ENCODE measurements at places on chromosomes 6 and 20.

DNA sequence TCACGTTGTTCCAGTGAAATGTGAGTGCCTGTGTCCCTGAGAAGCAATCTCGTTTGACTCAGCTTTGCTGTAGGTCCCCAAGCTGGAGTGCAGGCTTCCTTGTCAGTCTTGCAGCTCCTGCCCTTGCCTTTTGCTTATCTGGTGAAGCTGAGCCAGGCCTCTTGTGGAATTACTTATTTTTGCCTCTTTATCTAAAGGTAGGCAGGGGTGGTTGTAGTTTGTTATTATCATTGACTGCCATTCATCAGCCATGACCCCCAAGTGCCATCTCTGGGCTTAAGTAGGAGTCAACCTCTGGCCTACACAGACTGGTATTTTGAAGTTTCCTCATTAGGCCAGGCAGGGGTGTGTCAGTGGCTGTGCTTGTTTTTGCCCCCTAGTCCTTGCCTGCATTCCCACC is 2.1 kb downstream of the TMEM14B start:
- no peak for DNase-seq

GRCh38 chr6:37221585-37222124 is 35.9 kb upstream of the TBC1D22B start:
- no peak for DNase-seq

- DNase-seq, result no peak
These were observed at the start of gene SSTR4 for GRCh38 chr20:23034721-23035671. Gene SSTR4, plus strand, starts transcription at chr20:23035312. Its CDS starts 172 bp downstream, at chr20:23035484.

DNA sequence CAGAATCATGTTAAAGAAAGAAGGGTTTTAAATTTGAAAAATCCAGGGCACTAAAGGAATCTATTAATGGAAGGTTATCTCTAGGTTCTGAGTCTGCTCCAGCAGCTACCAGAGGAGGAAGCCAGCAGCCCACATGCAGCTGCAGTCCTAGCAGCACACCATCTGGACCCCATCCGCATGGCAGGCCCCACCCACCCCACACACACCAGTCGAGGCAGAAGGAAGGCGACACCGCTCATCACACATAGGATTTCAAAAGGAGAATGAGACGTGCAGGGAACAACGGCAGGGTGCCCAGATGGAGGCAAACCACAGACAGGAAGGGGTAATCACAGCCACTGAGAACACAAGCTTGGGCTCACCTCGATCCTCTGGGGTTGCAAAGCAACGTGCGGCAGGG is 78.9 kb downstream of the GINS1 start:
- no peak for DNase-seq

- DNase-seq, result peak; percentile 37
These were observed 14.1 kb downstream of the SNX14 start for GRCh38 chr6:85579581-85579980.

- no peak for DNase-seq
These were observed at the start of gene RAB32 for GRCh38 chr6:146543211-146543939. Gene RAB32, plus strand, starts transcription at chr6:146543833. Its CDS starts 39 bp downstream, at chr6:146543872.

DNA sequence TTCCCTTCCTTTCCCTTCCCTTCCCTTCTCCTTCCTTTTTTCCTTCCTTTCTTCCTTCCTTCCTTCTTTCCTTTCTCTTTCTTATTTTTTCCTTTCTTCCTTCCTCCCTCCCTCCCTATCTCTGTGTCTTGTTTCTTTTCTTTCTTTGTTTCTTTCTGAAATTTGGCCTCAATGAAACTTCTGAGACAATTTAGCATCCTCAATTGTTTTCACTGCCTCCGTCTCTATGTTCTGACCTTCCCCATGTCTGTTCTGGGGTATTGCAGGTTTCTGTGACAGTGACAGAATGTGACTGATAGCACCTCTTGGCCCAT is 81.7 kb upstream of the PAX1 start:
- no peak for DNase-seq

DNA sequence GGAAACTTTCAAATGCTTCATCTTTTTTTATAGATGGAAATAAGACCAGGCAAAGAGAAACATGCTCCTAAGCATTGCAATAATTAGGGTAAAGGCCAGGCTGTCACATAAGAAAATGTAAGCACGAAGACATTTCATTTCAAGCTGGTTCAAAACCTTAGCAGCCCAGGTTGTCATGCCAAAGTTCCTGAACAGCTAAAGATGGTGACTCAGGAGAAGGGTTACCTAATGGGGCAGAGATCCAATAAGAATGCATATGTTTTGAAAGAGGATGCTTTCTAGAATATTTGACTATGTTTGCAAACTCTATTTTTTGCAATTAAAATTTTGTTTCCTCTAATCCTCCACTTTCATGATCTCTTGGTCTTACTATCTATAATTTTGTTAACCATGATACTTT is 65.6 kb upstream of the PHACTR2 start:
- no peak for DNase-seq

GRCh38 chr6:123575188-123575587 is 61.6 kb downstream of the TRDN start:
- no peak for DNase-seq

DNA sequence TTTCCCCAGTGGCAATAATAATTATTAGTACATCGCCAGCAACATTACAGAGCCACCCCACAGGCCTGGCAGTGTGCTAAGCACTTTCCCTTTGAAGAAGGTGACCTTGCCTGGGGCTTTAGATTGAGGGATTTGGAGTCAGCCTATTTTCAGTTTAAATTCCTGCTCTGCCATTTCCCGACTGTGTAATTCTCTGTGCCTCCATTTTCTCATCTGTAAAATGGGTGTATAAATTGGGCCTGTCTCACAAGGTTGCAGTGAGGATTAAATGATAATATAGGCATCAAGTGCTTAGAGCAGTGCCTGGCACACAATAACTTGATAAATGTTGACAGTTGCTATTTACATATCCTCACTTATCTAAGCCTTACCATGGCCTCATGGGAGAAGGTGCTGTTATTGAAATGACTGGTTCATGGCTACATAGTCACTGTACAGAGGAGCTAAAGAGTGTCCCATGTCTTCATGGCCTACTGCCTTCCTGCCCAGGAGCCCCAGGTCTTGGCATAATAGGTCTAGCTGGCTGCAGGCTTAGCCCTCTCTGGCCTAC is 5.1 kb upstream of the SCRT2 start:
- DNase-seq, result no peak

- DNase-seq, result no peak
These were observed 44.3 kb upstream of the BCLAF1 start for GRCh38 chr6:136333824-136334464.

- no peak for DNase-seq
These were observed 45.3 kb downstream of the QRSL1 start for GRCh38 chr6:106674541-106675229.

- peak; percentile 43 for DNase-seq
These were observed 114.9 kb upstream of the DST start for GRCh38 chr6:56757588-56757984.

- DNase-seq, result no peak
These were observed 644 bp downstream of the KIZ start for GRCh38 chr20:21126581-21126870.

- no peak for DNase-seq
These were observed 213.9 kb upstream of the STXBP5 start for GRCh38 chr6:146990284-146990683.

DNA sequence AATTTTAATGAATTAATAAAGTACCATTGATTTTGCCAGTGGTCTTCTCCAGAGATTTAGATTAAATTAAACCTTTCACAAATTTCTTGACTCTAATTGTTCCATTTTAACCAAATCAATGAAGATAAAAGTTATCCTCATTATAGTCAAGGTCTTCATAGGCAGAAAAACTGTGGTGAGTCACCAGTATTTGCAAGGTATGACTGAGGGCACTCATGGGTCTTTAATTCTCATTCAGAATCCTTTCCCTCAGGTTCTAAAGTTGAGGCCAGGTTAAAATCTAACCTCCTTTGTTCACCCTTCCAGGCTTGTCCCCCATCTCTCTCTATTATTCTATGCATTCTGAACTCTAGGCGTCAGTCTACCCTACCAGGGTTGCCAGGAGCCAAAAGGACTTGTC is 93.9 kb downstream of the JAG1 start:
- no peak for DNase-seq

DNA sequence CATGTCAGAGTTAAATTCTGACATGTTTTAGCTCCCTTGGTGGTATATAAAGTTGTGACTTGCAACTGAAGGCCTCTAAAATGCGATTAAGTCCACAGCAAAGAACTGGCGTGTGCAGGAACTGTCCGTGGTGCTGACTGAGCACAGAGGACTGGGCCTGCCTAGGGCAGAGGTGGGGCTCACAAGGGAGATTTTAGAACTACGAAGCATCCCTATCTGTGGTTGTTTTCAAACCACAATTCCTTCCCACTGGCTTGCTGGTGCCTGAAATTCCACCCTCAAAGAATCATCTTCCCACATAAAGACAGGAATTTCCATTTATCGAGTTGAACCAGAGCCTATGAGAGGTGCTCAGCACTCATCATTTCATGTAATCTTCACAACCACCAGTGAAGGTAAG is 30.1 kb downstream of the RIMS4 start:
- peak; percentile 26 for DNase-seq

DNA sequence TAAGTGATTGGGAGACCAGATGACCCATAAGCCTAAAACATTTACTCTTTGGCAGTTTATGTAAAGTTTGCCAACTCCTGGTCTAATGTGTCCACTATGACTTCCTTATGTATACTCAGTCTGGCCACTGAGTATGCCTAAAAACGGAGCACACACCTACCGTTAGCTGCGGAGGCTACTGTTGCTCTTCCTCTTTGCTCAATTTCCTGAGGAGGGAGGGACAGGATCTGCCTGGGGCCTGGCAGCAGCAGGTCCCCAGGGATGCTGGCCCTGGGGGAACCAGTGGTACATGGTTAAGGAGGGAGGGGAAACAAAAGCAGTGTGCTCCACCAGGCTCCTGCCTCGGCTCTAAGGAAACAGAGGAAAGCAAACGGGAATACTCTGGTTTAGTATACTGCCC is 113.5 kb downstream of the CDYL start:
- DNase-seq, result no peak

DNA sequence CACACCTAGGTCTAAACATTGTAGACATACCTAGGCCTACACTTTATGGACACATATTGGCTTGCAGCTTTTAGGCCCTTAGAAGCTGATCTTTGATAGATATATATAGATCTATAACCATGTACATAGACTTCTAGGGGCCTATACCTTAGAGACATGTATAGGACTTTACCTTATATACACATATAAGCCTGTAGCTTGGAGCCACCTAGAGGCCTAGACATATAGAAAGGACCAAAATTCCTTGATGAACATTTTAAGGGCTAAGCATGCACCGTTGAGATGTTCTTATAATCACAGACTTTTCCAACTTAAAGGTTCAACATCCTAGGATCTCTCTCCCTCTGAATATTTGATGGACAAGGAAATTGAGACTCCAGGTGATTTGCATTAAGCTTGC is 371.7 kb upstream of the SASH1 start:
- DNase-seq, result peak; percentile 1

DNA sequence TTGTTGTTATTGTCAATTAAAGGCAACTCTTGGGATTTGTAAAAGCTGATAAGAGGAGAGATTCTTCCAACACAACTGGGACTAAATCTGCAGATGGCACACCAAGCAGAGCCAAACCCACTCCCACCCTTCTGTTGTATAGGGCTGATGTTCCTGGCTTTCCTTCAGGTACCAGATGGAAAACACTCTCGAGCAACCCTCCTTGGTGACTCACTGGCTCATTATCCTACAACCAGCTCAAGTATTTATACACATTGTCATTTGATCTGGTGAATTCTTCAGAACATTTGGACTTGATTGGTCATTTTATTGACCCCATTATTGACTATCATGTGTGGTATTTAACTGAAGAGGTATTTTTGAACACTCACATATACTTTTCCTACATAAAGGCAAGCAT is 190.3 kb upstream of the PCSK2 start:
- no peak for DNase-seq

- no peak for DNase-seq
These were observed 12.9 kb upstream of the PRSS16 start for GRCh38 chr6:27234576-27234975.

GRCh38 chr6:143544011-143544696 is 32.6 kb upstream of the FUCA2 start:
- DNase-seq, result no peak

- DNase-seq, result no peak
These were observed 244.6 kb downstream of the ESR1 start for GRCh38 chr6:152052061-152052460.

GRCh38 chr6:106155219-106155830 is 69.2 kb downstream of the PRDM1 start:
- DNase-seq, result no peak
